ENCODE measurements at places on chromosomes 16 and 17.

GRCh38 chr16:88016964-88017363 is 65.7 kb downstream of the BANP start:
- DNase-seq = no peak

GRCh38 chr16:9555051-9555450 is 463.6 kb downstream of the HAPSTR1 start:
- DNase-seq = no peak

DNA sequence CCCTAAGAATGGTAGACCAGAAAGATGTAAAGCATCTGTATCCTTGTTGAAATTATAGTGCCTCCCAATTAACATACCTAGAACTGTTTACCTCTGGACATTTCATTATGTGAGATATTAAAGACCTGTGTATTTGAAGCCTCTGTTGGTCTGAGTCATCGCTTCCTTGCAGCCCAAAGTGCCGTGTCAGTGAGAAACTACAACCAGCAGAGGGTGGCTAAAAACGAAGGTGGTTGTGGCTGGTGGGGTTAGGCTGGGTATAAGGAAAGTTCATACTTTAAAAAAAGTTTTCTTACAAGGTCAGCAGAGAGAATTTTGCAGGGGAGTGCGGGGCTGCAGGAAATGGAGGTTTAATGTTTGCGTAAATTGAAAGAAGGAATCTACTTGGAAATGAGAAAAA is 290.7 kb downstream of the TMEM114 start:
- DNase-seq = no peak

GRCh38 chr17:51085150-51085805 is 35.4 kb downstream of the SPAG9 start:
- DNase-seq = no peak

GRCh38 chr17:30232824-30233427 is 2.6 kb downstream of the SLC6A4 start:
- DNase-seq = no peak

DNA sequence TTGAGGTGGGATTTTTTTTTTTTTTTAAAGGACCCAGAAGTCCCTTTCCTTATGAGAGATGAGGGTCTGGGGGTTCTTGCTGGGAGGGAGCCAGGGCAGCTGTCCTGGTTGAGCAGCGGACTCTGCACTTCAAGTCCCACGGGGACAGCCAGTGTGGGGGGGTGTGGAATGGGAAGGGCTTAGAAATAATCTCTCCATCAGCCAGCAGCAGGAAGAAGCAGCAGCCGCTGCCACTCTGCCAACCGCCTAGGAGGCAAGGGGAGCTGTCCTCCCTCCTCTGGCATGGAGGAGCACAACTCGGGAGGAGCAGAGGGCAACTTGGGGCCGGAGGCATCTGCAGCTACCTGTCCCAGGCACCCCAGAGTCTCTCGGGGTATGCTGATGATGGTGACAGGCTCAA is at the start of gene KCNG4:
KCNG4 (minus strand) TSS at position 104 of the 400 bp plus-strand sequence. CDS start 2,527 bp downstream, outside the sequence.
- no peak for DNase-seq

DNA sequence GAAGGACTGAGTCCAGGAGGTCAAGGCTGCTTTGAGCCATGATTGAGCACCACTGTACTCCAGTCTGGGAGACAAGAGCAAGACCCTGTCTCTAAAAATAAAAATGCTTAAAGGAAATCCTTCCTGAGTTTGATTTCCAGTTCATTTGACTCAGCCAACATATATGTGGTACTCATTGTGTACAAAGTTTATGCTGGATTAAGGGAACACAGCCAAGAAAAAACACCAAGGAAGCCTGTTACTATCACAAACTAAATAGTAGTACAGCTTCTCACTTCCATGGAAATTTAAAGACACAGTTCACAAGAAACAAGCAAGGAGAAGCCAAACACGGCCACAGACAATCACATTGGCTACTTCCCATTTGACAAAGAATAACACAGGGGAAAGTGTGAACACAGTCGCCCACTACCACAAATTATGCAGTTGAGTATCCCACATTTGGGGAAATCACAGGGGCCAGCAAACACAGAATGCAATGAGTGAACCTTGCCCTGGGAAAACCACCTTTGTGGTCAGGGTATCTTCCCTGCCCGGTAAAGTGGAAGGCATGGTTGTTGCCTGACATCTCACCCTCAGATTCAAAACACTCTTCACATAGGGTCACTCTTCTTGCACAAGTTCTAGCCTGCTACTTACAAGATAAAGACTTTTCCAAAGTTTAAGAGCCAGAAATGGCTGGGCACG is 14.5 kb downstream of the TEX14 start:
- no peak for DNase-seq

GRCh38 chr17:71334048-71334751 is 786.6 kb upstream of the SOX9 start:
- no peak for DNase-seq

- DNase-seq = peak; percentile 93
Measured at GRCh38 chr16:66521951-66522771, 27.8 kb downstream of the TK2 start.

DNA sequence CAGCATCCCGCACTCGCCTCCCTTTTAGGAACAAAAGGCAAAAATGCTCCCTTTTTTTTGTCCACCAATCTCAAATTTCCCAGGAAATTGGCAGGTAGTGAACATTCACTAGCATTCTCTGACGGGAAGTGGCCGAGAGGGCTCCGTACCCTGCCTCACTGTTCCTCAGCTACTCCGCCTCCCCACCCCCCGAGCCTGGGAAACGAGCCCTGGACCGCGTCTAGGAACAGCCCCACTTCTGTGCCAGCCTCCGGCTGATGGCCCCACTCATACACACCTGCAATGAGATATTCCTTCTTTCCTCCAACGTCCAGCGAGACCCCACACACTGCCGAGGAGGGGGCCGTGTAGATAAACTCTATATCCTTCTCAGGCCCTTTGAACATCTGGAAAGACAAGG is 30.0 kb upstream of the USP36 start:
- DNase-seq = no peak

- peak; percentile 39 for DNase-seq
Measured at GRCh38 chr17:7862692-7863437, 5.1 kb downstream of the CYB5D1 start.

All from activated T-cell treated with anti-CD3 and anti-CD28 coated beads, Interleukin-2, amount 50 U/mL, for 24 hours (primary cell).